ENCODE measurements at places on chromosomes 2 and 18. TPM values are rescaled to one million over a fixed set of nuclear protein-coding genes. Genes with fewer than 3 reads are reported as not detected.

- H3K27ac ChIP-seq: no peak overlapping the region
- H3K27me3 ChIP-seq: no peaks in the 10 kb centered on the region
- no peak overlapping the region for H3K4me3 ChIP-seq
- H3K36me3 ChIP-seq: no peaks in the 10 kb centered on the region
Measured at GRCh38 chr2:241195506-241196130, 7.1 kb downstream of the ANO7 start.

- no peaks in the 10 kb centered on the region for H3K36me3 ChIP-seq
- no peaks in the 10 kb centered on the region for H3K27me3 ChIP-seq
- H3K27ac ChIP-seq: no peak overlapping the region
- no peaks in the 10 kb centered on the region for H3K4me1 ChIP-seq
Measured at GRCh38 chr2:50018921-50019320, 864.6 kb upstream of the FSHR start.

The TUBA4B gene
- total RNA-seq: not detected

- H3K36me3 ChIP-seq: no peaks in the 10 kb centered on the region
- H3K4me1 ChIP-seq: no peaks in the 10 kb centered on the region
- DNase-seq: no peak
- H3K4me3 ChIP-seq: no peak overlapping the region
Measured at GRCh38 chr2:177063331-177063730, 149.3 kb upstream of the HNRNPA3 start.

GRCh38 chr18:62287781-62288664 is 37.1 kb upstream of the TNFRSF11A start:
- no peaks in the 10 kb centered on the region for H3K4me1 ChIP-seq
- DNase-seq: no peak
- H3K27ac ChIP-seq: no peak overlapping the region
- no peak overlapping the region for H3K4me3 ChIP-seq
- H3K27me3 ChIP-seq: no peaks in the 10 kb centered on the region

- DNase-seq: no peak
- H3K36me3 ChIP-seq: no peaks in the 10 kb centered on the region
- no peaks in the 10 kb centered on the region for H3K27me3 ChIP-seq
- no peaks in the 10 kb centered on the region for H3K4me1 ChIP-seq
- H3K27ac ChIP-seq: no peak within 1 kb of the TSS
Measured at GRCh38 chr2:79512442-79513401, at the start of gene CTNNA2. TSS of gene CTNNA2 (plus strand) at chr2:79513051.

DNA sequence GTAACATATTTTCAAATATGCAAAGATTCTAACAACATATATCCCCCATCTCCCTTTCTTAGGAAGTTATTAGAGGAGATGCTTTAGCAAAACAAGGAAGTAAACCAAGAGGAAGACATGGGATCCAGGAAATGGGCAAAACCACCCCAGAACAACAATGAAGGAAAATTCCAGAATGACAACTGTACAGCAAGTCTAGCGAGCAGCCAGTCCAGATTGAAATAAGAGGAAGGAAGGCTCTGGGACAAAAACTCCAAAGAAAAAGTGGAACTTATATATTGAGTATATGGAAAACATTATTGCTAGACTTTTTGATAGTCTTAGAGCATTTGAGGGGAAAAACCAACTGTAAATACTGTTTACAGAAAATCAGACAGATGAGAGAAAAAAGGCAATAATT is 2.9 kb upstream of the ARPC2 start:
- H3K4me3 ChIP-seq: no peak overlapping the region
- H3K4me1 ChIP-seq: peaks cover 8% of the 10 kb centered on the region
- no peaks in the 10 kb centered on the region for H3K27me3 ChIP-seq
- no peak overlapping the region for H3K27ac ChIP-seq
- no peak for DNase-seq
- H3K36me3 ChIP-seq: no peaks in the 10 kb centered on the region

The SERPINB11 gene
- total RNA-seq: not detected

DNA sequence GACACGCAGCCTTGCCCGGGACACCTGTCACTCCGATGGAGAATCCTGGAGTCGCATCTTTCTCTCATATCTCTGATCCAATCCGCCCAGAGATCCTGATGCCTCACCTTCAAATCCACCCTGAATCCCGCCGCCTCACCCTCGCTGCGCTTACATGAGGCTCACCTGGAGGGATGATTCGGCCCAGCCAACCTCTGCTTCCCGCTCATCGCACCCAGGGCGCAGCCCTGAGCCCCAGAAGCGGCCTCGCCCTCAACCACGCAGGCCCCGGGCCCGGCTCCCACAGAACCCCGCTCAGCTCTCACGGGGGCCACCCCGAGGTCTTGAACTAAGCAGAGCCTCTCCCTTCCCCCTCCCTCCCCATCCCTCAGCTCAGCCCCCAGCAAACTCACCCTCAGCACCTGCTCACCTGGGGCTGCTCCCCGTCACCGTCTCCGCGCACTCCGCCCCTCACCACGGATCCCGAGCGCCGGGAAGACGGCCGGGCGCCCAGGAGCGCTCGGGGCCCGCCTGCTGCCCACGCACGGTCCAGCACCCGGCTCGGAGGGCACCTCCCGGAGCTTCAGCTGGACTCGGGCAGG is 160.0 kb downstream of the NDUFA10 start:
- H3K27ac ChIP-seq: no peak overlapping the region
- no peak overlapping the region for H3K4me3 ChIP-seq
- no peaks in the 10 kb centered on the region for H3K36me3 ChIP-seq
- no peak for DNase-seq
- H3K27me3 ChIP-seq: no peaks in the 10 kb centered on the region

The ALK gene
- total RNA-seq: not detected

The FAHD2A gene
- total RNA-seq: 54.0 TPM

The GALNT3 gene
- total RNA-seq: 0.64 TPM

The SAP130 gene
- total RNA-seq: 2.8 TPM
